ENCODE measurements at places on chromosomes 5 and 9.

DNA sequence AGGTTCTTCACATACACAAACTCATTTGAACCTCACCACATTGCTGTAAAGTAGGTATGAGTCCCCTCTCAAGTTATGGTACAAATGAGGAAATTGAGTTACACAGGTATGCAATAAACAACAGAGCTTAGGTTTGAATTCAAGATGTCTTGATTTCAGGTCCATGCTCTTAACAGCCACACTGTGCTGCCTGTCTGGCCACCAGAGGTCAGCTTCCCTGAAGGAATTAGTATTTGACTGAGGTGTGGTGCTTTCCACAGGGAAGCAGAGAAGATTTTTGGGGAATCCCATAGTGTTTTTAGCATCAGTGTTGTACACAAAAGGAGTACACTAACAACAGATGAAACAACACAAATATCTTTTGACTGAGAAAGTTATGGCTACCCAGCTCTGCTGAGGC is 94.4 kb upstream of the ITGA1 start:
- DNase-seq: no peak

DNA sequence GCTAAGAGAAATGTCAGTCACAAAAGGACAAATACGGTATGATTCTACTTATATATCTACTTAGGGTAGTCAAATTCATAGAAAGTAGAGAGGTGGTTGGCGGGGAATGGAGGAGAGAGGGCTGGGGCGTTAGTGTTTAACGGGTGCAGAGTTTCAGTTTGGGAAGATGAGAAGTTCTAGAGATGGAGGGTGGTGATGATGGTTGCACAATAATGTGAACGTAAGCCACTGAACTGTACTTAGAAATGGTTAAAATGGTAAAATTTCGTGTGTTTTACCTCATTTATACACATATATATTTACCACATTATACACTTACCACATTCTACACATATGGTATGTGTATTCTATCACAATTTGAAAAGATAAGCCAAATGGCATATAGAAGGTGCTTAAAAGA is 35.7 kb downstream of the LSM11 start:
- DNase-seq: no peak

GRCh38 chr9:90306158-90306557 is 336.5 kb downstream of the DIRAS2 start:
- no peak for DNase-seq

DNA sequence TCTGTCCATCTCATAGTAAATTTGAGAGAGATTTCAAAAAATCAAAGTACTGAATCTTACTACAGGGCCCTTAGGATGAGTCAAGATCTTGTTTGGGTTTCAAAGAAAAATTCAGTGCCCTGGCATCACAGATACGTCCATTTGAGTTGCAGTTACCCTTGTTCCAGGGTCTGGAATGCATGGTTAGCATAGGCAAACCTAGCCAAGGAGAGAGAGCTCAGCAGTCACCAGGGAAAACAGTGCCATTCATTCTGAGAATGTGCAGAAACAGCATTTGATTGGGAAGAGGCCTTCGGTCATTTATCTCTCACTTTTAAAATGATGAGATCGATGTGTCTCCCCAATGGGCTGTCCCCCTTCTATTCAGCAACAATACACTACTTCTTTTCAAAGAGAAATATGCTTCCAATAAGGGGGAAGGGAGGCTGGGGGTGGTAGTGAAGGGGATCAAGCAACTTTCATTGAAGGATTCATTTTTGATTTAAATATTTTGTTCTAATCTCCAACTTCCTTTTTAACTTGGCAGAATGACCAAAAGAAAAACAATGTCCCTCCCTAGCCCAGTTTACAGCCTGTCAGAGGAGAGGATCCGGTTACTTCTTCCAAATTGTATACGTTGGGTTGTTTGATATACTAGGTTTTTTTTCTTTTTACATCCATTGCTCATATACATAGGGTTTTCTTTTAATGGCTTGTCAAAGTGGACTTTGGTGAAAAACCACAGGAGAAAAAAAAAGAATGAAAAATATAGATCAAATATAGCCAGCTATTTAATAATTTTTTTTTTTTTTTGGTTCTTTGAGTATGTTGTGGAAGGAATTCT is 491.1 kb downstream of the CCDC171 start:
- DNase-seq: no peak

- DNase-seq: no peak
Observed at GRCh38 chr9:114492991-114493390, 12.3 kb downstream of the WHRN start.

- DNase-seq: no peak
Observed at GRCh38 chr5:56534102-56534829, 281.1 kb upstream of the MAP3K1 start.

- no peak for DNase-seq
Observed at GRCh38 chr9:38129366-38129765, 60.3 kb upstream of the SHB start.
